Stimulated activated CD4-positive, alpha-beta T cell treated with anti-CD3 and anti-CD28 coated beads, Interleukin-1b, Interleukin-23, amount 100 ng/mL, for 1 hour (primary cell): ENCODE measurements at places on chromosomes 5 and 9.

DNA sequence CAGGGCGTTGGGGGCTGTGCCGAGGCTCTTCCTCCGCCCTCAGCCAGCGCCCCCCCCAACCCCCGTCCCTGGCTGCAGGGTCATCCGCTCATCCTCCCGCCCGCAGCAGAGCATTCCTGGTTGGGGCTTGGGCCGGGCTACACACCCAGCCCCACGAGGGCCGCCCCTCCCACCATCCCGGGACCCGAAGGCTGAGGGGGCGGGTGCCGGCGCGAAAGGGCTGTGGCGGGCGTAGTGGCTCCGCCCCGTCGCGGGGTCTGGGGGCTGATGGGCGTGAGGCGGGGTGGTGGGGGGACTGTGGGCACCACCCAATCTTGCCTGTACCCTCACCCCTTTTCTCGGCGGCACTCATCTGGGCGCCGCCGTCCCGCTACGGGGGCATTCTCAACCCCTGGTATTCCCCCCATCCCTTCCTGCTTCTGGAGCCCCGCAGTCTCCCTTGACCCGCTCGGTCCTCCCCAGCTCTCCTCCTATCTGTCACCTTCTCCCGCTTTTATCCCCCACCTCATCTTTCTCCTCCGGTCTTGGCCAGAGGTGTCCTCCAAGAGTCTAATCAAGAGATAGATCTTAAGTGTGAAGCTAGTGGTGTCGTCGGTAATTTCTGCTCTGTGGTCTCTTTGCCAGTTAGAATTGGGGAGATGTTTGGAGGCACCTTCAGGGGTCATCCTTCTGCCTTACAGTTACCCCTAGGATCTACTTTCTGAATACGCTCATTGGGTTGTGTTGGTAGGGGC, 1.6 kb downstream of the FER start:
- no peak for DNase-seq

DNA sequence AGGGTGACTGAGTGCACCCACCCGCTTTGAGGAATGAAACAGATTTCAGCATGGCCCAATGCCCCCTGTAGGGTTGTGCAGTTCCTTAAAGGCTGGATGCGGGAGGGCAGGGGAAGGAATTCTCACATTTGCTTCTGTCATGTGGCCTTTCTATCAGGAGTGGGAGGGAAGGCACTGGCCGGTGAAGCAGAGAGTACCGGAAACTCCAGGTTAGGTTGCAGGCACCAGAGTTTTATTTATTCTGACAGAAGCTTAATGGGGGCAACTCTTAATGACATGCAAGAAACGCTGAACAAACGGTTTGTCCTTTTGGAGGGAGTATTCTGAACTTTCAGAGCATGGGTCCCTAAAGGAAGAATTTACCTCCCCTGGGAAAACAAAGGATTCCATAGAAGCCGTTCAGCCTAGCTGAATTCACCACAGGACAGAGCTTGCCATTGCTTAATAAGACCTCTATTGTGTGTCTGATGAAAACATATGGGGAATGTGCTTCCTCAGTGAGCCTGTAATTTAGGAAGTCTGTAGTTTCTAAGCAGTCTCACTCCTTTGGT, 44.1 kb upstream of the EQTN start:
- no peak for DNase-seq

GRCh38 chr9:134961331-134962064, 43.8 kb upstream of the FCN1 start:
- DNase-seq: no peak

GRCh38 chr9:86093788-86094555, 5.4 kb downstream of the GOLM1 start:
- DNase-seq: no peak

DNA sequence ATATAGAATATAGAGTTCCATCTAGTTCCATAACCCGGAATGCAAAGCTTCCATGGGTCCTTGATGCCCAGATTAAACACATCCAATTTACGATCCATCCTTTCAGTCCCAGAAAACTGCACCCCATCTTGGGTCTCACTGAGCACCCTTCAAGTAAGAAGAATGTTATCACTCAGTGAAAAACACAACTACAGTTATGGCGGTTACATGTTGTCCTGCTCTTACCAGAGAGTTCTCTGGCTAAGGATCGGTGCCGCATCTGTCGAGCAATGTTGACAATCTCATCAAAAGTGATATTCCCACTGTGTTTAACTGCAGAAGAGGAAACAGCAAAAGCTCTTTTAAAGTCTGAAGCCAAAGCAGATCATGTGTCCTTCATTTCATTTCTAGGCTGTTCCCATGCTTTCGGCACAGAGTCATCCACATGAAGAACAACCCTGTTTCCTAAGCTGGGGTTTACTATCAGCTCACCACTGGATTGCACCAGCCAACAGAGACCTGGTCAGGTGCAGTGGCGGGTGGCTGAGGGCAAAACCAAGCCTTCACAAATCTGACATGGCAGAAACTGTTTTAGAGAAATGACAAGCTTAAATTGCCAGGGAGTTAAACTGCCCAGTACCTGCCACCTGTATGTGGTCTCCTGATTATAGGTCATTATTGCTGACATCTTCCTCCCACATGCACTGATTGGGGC, 2.9 kb downstream of the RPL12 start:
- no peak for DNase-seq

DNA sequence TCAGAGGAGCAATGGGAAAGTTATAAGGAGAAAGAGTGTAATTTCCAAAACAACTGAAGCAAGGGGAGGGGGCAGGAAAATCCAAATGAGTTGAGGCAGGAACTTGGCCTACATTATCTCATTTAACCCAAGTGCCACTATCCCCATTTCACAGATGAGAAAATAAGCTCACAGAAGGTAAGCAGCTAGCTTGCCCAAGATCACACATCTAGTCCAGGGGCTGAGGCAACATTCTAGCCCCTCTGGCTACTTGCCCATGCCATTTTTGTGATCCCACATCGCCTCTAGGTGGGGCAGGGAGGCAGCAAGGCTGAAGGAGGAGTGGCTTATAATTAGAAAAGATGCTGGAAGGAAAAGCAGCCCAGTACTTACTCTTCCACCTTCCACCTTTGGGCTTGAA, 2.6 kb upstream of the PSIP1 start:
- DNase-seq: no peak

GRCh38 chr5:122420537-122421236, 108.7 kb downstream of the SNCAIP start:
- no peak for DNase-seq

- no peak for DNase-seq
Measured at GRCh38 chr9:133763272-133764183, 25.4 kb upstream of the SARDH start.

DNA sequence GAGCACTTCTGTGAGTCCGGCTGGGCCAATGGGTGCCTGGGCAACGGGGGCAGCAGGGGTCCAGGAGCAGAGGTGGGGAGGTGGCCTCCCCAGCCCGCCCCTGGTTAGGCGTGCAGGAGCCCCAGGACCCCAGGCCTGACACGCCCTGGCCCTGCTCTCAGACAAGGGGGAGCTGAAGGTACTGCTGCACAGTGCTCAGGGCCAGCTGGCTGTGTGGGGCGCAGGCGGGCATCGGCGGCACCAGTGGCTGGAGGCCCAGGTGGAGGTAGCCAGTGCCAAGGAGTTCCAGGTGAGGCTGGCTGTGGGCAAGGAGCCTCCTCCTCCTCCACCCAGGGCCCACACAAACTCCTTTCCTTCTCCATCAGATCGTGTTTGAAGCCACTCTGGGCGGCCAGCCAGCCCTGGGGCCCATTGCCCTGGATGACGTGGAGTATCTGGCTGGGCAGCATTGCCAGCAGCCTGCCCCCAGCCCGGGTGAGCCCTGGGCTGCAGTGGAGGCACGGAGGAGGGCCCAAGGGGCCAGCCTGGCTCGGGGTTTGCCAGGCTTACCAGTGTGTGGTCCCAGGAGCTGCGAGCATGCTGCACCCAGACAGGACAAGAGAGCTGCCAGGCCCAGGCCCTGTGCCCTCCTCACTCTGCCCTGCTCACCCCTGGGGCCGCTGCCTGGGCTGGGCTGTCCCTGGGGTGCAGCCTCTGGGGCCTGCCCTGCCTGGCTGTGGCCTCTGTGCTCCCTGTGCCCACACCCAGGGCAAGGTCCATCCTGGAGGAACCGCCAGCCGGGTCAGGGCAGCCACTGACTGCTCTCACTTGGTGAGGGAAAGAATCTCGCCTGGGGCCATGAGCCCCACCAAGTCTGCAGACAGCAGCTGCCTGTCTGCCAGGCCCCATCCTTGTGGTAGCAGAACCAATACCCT, 7.0 kb downstream of the MAMDC4 start:
- no peak for DNase-seq

GRCh38 chr5:122882831-122883230, 37.4 kb downstream of the SNX24 start:
- DNase-seq: no peak

- DNase-seq: no peak
Measured at GRCh38 chr9:128288273-128289004, 12.4 kb downstream of the SWI5 start.

GRCh38 chr5:135437796-135438560, 9.2 kb downstream of the DCANP1 start:
- no peak for DNase-seq

DNA sequence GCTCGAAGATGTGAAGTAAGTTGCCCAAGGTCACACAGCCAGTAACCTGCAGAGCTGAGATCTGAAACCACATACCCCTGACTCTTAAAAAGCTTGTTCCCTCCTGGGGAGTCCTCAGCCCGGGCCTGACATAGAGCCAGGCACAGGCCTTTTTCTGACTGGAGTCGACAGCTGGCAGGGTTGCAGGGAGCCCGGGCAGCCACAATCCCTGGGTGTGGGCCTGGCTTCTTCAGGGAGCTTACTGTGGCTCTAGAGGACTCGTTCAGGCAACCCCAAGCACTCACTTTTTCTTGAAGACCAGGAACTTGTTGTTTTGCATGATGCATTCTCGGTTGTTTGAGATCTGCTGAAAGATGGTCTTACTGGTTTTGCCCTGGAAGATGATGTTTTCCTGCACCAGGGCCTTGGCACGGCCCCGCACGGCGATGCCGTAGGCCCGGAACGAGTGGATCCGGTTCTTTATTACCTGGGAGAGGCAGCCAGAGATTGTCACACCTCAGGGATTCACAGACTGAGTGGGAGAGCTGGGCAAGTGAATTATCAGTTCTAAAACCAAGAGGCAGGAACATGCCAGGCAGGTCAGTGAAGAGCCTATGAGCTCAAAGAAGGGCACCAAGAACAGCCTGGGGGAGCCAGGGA, 30.0 kb downstream of the POLR1E start:
- DNase-seq: no peak

- DNase-seq: no peak
Measured at GRCh38 chr5:179825655-179826182, 5.0 kb downstream of the SQSTM1 start.

DNA sequence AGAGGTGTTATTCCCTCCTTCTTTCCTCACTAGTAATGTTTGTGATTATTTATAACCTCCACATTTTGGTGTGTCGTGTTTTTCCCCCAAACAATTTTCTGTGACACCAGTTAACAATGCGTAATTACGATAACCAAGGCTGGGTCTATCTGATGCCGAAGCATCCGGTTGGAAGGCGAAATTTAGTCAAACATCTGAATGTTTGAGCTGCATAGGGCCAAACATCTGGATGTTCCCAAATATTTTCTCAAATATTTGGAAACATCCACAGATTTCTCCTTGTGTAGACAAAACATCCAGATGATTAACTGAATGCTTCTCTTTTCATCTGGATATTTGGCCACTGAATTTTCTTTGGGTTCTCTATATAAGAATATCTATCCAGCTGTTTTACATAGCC, 371.7 kb downstream of the NFIB start:
- no peak for DNase-seq

DNA sequence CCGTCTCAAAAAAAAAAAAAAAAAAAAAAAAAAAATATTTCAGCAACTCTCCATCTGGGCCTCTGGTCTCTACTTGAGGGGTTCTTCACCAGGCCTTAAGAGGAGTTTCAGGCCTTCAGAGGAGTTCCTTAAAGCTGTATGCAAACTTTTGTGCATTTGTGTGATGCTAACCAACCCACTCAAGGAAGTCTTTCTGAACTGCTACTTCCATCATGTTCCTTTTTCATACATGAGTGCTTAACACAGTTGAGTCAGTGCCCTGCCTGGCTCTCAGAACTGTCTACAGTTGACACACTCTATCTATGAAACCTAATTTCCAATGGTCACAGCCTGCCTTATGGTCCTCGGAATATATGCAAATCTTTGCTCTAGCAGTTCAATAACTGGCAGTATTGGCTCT, 146.5 kb downstream of the MEF2C start:
- DNase-seq: no peak
